ENCODE measurements at places on chromosomes 5 and 9.

DNA sequence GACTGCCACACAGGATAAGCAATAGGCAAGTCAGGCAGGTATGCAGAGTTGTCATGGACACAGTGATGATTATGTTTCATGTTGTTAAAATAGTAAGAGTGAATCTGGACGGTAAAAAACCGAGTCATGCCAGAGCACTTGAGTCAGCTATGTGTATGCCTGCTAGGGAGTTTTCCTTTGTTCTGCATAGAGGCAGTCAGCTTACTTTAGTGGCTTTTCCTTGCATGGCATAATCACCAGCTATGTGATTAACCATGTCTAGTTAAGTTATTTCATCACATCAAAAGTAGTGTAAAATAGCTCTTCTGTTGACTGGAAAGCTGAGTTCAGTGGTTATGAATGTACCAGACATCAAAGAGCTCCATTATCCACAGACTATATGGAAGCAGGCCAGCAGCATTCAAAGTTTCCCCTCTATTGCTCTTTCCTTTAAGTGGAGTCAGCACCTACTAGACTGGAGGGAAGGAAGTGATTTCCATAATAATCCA, 989.8 kb downstream of the TLE1 start:
- no peak for DNase-seq

- DNase-seq: no peak
These were observed 33.2 kb downstream of the TARS1 start for GRCh38 chr5:33474004-33474403.

DNA sequence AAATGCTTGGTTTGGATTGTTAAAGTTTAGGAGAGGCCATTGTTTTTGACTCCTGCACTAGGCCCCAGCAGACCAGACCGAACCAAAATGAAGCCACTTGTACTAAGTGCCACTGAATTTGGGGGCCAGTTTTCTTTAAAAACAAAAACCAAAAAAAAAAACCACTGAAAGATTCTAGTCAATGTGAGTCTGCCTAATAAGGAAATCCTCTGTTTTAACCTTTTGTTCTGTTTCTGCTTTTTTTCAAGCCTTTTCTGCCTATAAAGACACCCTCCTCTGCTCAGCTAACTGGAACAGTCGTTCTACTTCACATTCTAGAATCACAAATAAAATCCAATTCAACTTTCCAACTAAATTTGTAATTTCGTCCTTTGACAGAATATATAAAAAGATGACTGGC, 64.9 kb downstream of the SERINC5 start:
- DNase-seq: no peak

DNA sequence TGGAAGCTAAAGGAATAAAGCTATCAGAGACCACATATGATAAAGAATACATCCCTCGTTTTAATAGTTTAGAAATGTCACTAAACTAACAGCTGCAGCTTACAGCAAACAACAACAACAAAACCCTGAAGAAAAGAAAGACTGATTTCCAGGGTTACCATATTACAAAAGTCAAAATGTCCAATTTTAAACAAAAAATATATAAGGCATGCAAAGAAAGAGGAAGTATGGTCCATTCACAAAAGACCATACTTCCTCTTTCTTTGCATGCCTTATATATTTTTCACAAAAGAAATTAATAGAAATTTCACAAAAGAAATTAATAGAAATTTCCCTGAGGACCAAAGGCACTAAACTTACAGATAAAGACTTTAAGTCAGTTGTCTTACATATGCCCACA, 354.2 kb downstream of the ARL15 start:
- no peak for DNase-seq

- no peak for DNase-seq
These were observed 173.5 kb upstream of the DMAC1 start for GRCh38 chr9:7973123-7973522.

GRCh38 chr9:21833090-21833801, 30.8 kb downstream of the MTAP start:
- DNase-seq: no peak

DNA sequence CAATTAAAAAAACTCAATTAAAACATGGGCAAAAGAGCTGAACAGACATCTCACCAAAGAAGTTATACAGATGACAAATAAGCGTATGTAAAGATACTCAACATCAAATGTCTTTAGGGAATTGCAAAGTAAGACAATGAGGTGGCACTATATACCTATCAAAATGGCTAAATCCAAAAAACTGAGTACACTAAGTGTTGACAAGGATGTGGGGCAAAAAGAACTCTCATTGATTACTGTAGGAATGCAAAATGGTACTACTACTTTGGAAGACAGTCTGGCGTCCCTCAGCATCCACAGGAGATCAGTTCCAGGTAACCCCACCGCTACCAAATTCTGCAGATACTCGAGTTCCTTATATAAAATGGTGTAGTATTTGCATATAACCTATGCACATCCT, 198.1 kb downstream of the DAB2IP start:
- DNase-seq: no peak

DNA sequence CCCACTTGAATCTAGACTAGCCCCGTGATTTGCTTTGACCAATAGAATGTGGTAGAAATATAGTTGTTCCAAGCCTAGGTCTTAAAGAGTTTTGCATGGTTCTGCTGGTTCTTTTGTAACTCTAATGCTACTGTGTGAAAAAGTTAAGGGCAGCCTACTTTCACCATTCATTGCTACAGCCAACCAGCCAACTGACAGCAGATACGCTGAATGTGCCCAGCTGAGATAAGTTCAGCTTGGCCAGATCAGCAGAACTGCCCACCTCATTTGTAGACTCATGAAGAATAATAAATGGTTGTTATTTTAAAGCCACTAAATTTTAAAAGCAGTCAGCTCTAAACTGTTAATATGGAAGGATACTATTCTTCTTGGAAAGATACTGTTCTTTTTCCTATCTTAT, 23.9 kb downstream of the NR3C1 start:
- no peak for DNase-seq

- no peak for DNase-seq
These were observed 127.5 kb upstream of the PANK3 start for GRCh38 chr5:168706655-168707069.

Measured in GM18507 (cell line).